ENCODE measurements at places on chromosomes 5 and 9.

DNA sequence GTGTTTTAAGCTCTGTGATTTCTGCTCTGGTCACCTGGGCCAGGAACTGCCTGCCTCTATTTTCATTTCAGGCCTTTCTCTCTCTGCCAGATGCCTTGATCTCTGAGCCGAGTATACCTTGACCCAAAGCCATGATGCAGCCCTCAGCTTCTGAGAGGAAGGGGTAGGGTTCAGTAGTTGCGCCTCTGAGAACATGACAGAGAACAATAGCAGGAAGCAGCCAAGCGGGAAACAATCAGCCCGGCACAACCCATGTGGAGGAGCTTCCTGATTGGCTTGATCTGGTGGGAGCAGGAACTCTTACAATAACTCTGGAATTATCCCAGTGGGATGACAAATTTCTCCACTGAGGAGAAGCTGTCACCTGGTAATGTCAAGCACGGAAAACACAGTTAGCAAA lies 127.4 kb downstream of the PALM2AKAP2 start:
- no peak for DNase-seq

DNA sequence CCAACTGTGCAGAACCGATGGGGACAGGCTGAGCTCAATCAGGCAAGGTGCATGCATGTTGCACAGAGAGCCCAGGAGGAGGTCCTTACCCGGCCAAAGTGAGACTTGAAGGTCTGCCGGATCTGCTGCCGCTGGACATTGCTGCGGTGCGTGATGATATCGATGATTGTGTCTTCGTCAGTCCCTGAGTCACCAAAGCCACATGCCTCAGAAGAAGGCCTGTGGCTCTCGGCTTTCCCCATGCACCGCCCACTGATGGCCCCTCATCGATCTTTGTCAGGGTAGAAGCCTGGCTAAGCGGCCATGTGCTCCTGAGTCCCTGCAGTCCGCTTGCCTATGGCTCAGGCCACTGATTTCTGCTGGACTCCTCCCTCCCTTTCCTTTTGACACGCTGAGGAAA lies 34.8 kb downstream of the ANXA6 start:
- no peak for DNase-seq

- no peak for DNase-seq
Observed at GRCh38 chr9:128550770-128551656, 1.4 kb upstream of the SPTAN1 start.

- no peak for DNase-seq
Observed at GRCh38 chr9:116951588-116952435, 264.7 kb downstream of the TRIM32 start.

DNA sequence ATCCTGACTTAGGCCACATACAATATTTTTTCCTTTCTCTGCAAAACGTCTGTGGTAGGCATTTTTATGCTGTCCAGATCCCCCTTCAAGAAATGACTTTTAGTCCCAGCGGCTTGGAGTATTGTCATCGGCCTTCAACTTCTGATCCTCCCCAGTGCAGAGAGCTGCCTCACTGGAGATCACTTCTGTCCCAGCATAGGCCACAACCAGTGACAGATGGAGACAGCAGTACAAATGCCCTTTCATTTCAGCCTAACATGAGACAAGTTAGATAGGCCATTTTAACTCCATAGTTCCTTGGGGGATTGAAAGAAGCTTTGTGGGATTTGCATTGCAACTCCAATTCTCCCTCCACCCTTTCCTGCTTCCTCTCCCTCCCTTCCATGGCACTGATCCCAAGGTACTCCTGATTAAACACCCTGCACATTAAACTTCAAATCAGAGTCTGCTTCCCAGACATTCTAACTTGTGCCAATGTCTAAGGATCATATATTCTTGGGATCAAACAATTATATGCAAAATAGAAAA lies 3.2 kb upstream of the MAMDC2 start:
- DNase-seq, result no peak

GRCh38 chr5:59093329-59093728 lies 510.5 kb downstream of the RAB3C start:
- no peak for DNase-seq

GRCh38 chr5:40911266-40911665 lies 2.0 kb downstream of the C7 start:
- DNase-seq, result no peak

DNA sequence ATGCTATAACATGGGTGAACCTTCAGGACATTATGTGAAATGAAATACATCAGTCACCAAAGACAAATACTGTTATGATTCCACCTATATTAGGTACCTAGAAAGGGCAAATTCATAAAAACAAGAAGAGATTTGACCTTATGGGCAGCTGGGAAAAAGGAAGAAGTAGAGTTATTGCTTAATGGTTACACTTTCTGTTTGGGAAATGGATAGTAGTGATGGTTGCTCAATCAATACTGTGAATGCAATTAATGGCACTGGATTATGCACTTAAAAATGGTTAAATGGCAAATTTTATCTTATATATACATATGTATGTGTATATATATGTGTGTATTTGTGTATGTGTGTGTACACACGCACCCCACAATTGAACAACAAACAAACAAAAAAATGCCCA lies 15.2 kb downstream of the FKBP15 start:
- DNase-seq, result no peak

DNA sequence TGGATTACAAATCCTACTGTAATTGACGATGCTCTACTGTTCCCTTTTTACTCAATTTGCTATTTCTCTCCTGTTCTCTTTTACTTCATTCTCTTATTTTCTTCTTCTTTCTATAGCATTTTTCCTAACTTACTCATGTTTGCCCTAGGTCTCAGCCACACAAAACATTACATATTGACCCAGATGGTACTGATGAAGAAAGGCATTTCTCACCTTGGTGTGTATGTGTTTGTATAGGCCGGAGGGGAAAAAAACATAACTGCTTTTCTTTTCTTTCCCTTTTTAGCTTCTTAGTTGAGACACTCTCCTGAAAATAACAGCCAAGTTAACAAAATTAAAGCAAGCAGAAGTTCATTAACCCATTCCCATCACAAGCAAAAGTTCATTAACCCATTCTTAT lies 1019.8 kb upstream of the CDH18 start:
- no peak for DNase-seq

- no peak for DNase-seq
Observed at GRCh38 chr5:170880084-170880483, 18.3 kb downstream of the RANBP17 start.

- no peak for DNase-seq
Observed at GRCh38 chr5:7493622-7494021, 97.7 kb downstream of the ADCY2 start.

DNA sequence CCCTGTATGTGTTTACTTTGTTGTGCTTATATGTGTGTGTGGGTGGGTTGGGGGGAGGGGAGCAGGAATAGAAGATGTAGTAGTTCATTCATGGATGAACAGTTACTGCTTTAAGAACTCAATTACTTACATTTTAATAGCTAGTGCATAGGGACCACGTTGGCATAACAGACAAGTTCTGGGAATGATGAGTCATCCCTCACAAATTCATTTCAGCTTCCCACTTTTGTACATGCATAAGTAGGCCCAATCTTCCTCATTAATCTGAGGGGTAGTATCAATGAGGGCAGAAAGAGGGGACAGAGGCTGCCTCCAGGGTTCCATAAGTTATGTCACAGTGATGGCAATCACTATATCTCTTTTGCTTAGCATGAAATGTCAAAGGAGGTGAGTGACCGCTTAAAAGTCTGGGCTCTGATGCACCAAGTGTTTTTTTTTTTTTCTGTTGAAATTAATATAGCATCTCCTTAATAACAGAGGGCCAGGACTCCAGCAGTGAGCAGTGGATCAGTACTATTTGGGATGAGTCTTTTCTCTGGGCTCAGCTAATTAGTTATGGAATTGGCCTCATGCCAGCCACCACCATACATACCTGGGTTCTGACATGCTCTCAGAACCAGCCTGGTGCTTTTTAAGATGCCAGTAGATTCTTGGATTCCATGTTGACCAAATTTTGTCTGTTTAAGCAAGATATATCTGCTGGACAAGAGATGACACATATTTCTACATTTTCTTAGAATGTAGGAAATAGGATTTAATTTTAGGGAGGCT lies 37.1 kb downstream of the PRDM6 start:
- no peak for DNase-seq

DNA sequence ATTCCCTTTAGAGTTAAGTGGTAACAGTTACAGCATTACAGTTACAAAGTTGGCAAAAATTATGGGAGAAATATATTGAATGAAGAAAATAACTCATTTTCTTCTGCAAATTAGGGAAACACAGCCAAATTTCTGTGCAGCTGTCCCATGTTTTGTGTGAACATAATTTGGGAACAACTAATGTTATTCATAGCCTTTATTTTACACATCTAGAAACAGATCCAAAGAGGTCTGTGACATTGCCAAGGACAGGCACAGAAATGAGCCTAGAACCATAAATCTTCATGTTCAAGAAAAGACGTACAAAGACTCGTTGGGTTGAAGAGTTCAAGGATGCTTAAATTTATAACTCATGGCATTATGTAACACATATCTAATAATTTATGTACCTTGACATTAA lies 114.1 kb upstream of the TXNDC8 start:
- DNase-seq, result no peak

- no peak for DNase-seq
Observed at GRCh38 chr5:132808866-132809265, 4.2 kb upstream of the SOWAHA start.

- no peak for DNase-seq
Observed at GRCh38 chr9:911005-911404, 65.5 kb upstream of the DMRT3 start.

DNA sequence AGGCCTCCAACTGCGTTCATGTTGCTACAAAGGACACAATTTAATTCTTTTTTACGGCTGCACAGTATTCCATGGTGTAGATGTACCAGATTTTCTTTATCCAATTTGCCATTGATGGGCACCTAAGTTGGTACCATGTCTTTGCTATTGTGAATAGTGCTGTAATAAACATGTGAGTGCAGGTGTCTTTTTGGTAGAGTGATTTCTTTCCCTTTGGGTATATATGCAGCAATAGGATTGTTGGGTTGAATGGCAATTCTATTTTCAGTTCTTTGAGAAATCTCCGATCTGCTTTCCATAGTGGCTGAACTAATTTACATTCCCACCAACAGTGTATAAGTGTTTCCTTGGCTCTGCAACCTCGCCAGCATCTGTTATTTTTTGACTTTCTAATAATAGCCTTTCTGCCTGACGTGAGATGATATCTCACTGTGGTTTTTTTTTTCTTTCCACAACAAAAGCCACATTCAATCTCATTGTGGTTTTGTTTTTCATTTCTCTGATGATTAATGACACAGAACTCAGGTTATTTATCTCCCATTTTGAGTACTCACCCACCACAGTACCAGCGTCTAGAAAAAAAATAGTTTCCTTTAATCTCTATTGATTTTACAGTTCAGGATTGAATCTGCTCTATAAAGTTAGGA lies 21.9 kb downstream of the ARRDC3 start:
- DNase-seq, result no peak

DNA sequence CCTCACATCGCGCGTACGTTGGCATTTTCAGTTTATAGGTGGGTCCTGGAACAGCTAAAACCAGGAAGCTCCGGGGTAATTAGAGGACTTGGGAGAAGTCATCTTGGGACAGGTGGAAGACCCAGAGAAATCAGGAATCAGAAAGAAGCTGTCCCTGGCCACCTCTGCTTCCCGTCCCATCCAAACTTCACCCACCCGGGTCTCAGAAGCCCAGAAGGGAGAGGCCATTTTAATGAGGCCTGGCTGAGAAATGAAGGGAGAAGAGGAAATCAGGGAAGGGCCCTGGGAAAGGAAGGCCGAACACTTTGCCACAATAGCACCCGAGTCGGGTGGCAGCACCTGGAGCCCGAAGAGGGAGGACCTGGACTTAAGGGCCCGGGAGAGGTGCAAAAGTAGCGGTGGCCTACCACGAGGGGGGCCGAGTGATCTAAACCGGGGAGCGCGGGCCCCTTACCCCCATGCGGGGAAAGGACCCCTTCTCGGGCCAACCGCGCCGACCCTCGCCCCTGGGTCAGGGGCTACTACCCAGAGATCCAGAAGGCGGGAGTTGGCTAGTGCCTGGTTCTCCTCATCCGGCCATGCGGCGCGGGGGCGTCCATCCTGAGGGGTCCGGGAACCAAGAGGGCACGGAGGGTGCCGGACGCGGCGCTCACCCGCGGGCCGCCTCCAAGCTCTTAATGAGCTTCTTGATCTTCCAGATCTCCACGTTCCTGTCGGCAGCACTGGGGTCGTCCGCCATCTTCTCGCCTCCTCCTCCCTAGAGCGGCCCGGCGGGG lies 668 bp downstream of the ETF1 start:
- DNase-seq, result no peak

GRCh38 chr9:15158064-15158463 lies 149.0 kb downstream of the TTC39B start:
- DNase-seq, result no peak

Measured in activated naive CD4-positive, alpha-beta T cell (primary cell).